ENCODE measurements at places on chromosomes 13 and 19.

DNA sequence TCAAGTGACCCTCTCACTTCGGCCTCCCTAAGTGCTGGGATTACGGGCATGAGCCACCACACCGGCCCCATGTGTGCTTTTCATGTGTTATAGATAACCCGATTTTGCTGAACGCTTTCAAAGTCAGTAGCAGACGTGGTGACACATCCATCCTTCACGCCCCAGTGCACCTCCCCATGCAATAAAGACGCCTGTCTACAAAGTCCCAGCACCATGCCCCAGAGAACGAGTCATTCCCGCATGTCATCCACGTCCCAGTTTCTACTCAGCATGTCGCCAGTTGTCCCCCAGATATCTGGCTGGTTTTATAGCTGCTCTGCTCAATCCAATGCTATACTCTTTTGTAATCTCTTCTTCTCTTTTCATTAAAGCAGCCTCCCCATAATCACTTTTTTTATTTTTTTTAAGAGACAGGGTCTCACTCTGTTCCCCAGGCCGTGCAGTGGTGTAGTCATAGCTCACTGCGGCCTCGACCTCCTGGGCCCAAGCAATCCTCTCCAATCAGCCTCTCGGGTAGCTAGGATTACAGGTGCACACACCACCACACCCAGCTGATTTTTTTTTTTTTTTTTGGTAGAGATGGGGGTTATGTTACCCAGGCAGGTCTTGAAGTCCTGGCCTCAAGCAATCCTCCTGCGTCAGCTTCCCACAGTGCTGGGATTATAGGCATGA lies 42.5 kb downstream of the DNM2 start:
- peak; percentile 16 for DNase-seq

GRCh38 chr13:94859278-94859691 lies 146.9 kb upstream of the SOX21 start:
- DNase-seq, result no peak

GRCh38 chr19:5686326-5686646 lies 3.8 kb upstream of the RPL36 start:
- no peak for DNase-seq

GRCh38 chr13:52878831-52879230 lies 30.4 kb upstream of the PCDH8 start:
- DNase-seq, result no peak

GRCh38 chr13:113882716-113883115 lies 18.8 kb upstream of the GAS6 start:
- DNase-seq, result no peak
